ENCODE measurements at places on chromosomes 13 and 19. TPM values are rescaled to one million over a fixed set of nuclear protein-coding genes. Genes with fewer than 3 reads are reported as not detected.

DNA sequence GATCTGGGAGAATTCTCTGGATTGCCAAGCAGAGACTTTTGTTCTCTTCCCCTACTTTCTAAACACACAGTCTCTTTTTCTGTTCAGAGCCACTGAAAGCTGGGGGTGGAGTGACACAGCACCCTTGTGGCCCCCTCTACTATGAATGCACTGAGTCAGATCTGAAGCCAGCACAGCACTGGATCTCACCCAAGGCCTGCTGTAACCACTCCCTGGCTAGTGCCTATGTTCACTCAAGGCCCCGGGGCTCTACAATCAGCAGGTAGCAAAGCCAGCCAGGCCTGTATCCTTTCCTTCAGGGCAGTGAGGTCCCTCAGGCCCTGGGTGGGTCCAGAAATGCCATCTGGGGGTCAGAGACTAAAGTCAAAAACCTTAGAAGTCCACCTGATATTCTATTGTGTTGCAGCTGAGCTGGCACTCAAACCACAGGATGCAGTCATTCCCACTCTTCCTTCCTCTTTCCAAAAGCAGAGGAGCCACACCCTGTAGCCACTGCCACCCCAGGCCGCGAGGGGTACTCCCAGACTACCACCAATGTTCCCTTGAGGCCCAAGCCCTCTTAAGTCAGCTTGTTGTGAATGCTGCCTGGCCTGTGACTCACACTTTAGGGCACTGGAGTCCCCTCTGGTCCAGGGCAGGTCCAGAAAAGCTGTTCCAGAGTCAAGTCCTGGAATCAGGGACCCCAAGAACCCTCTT is 110.1 kb upstream of the RXFP2 start:
- peaks cover 75% of the 10 kb centered on the region for H3K4me1 ChIP-seq
- H3K27ac ChIP-seq, result peak overlapping the region; percentile 71

DNA sequence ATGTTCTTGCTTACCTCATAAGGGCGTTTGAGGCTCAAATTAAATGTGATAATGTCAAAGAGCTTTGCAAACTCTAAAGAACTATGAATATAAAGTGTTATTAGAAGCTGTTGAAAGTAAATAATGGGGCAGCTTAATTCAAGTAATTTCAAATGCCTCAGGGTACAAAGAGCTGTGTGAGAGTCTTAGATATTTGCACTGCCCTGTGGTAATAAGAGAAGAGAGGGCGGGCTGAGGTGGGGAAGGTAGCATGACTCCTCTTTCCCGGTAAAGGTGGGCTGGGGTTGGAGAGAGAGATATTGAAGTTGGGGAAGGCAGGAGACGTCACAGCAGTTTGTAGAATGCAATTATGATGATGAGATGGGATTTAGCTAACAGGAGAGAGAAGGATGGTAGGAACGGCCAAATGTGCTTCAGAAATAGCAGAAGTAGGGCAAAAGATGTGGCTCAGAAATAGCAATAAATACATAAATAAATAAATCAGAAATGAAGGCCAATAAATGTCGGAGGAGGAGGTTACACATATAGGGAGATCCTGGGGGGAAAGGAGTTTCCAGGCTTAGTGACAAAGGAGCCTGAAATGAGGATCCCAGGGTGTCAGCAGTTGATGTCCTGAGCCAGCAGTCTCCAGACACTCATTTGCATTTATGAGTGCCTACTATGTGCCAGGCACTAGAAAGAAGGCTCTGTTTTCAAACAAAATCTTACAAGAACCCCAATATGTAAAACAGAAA is 35.7 kb upstream of the RCBTB2 start:
- H3K4me1 ChIP-seq, result peaks cover 31% of the 10 kb centered on the region
- H3K27ac ChIP-seq, result no peak overlapping the region
- peak overlapping the region; percentile 46 for H3K4me3 ChIP-seq
- no peaks in the 10 kb centered on the region for H3K36me3 ChIP-seq

GRCh38 chr19:8680676-8681344 is 17.8 kb downstream of the ACTL9 start:
- no peak overlapping the region for H3K27ac ChIP-seq
- H3K4me3 ChIP-seq, result no peak overlapping the region
- no peaks in the 10 kb centered on the region for H3K4me1 ChIP-seq
- H3K27me3 ChIP-seq, result no peaks in the 10 kb centered on the region
- H3K36me3 ChIP-seq, result peaks cover 9% of the 10 kb centered on the region
- DNase-seq, result no peak

GRCh38 chr13:28754698-28755545 is 36.2 kb upstream of the SLC46A3 start:
- peak overlapping the region; percentile 97 for H3K27ac ChIP-seq
- no peak for DNase-seq
- peak overlapping the region; percentile 68 for H3K4me3 ChIP-seq

DNA sequence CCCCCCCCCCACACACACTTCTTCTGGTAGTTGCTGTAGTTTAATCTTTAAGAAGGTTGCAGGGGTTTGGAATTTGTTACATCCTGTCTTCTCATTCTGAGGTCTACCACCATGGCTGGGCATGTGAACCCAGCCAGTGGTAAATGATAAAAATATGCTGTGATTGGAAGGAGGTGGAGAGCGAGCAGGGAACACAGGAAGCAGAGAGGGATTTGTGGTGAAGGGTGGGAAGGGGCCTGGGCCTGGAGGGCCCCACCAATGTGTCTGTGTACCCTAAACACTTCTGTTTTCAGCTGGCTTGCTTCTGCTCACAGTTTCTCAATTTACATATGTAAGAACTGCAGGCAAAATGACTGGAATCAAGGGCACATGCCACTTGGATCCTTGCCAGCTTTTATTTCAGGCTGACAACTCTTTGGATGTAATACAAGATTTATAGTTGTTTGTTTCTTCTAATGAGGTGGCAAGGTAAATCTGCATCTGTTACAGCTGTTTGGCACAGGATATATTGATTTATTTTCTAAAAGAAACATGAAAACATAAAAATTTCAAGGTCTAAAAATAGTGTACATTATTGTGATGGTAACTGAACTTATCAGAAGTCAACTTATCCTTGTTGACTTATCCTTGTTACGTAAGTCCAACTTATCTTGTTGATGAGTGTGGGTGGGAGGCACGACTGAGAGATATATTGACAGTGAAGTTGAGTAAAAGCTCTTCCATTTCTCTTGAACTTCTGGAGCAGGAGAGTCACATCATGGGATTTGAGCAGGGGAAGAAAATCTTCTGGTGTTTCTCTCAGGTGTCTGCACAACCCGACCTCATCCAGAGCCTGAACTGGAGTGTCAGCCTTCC is 313.2 kb downstream of the SHISA2 start:
- no peaks in the 10 kb centered on the region for H3K27me3 ChIP-seq
- no peak overlapping the region for H3K4me3 ChIP-seq
- H3K4me1 ChIP-seq, result no peaks in the 10 kb centered on the region
- H3K36me3 ChIP-seq, result no peaks in the 10 kb centered on the region
- no peak for DNase-seq
- no peak overlapping the region for H3K27ac ChIP-seq

GRCh38 chr19:13152974-13153568 is 2.9 kb downstream of the IER2 start:
- peak; percentile 97 for DNase-seq
- peaks cover 50% of the 10 kb centered on the region for H3K4me1 ChIP-seq
- peaks cover 39% of the 10 kb centered on the region for H3K36me3 ChIP-seq
- peak overlapping the region; percentile 99 for H3K27ac ChIP-seq
- peaks cover 56% of the 10 kb centered on the region for H3K27me3 ChIP-seq
- peak overlapping the region; percentile 99 for H3K4me3 ChIP-seq

GRCh38 chr19:518598-519231 is 11.4 kb downstream of the TPGS1 start:
- peaks cover 15% of the 10 kb centered on the region for H3K36me3 ChIP-seq
- no peak for DNase-seq
- no peak overlapping the region for H3K27ac ChIP-seq
- no peak overlapping the region for H3K4me3 ChIP-seq
- no peaks in the 10 kb centered on the region for H3K27me3 ChIP-seq

- peaks cover 3% of the 10 kb centered on the region for H3K27me3 ChIP-seq
- peaks cover 38% of the 10 kb centered on the region for H3K4me1 ChIP-seq
- no peak for DNase-seq
- H3K27ac ChIP-seq, result peak overlapping the region; percentile 52
- no peak overlapping the region for H3K4me3 ChIP-seq
Observed at GRCh38 chr13:20124303-20124702, 36.5 kb downstream of the GJA3 start.

GRCh38 chr13:23778879-23779278 is 110.3 kb downstream of the MIPEP start:
- H3K27ac ChIP-seq, result no peak overlapping the region
- peak; percentile 45 for DNase-seq
- H3K36me3 ChIP-seq, result peaks cover 16% of the 10 kb centered on the region
- peaks cover 16% of the 10 kb centered on the region for H3K4me1 ChIP-seq
- no peaks in the 10 kb centered on the region for H3K27me3 ChIP-seq

DNA sequence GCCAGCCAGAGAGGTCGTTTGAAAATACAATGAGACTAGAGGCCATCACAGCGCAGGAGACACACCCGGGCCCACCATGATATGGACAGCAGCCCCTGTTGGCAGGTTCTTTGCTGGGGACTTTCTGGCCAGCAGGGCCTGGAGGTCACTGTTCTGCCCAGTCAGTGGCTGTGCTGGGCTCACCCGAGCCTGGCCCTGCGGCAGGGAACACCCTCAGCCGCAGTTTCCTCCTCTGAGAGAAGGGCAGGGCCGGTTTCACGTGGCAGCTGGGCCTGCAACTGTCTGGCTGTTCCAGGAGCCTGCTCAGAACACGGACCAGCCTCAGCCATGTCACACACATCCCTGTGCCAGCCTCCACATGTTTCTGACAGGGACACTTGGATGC is 39.4 kb downstream of the ADPRHL1 start:
- peaks cover 41% of the 10 kb centered on the region for H3K4me1 ChIP-seq
- H3K27ac ChIP-seq, result no peak overlapping the region
- no peak overlapping the region for H3K4me3 ChIP-seq
- H3K27me3 ChIP-seq, result peaks cover 11% of the 10 kb centered on the region
- no peaks in the 10 kb centered on the region for H3K36me3 ChIP-seq
- no peak for DNase-seq

- peak; percentile 4 for DNase-seq
- H3K27me3 ChIP-seq, result peaks cover 5% of the 10 kb centered on the region
- no peaks in the 10 kb centered on the region for H3K36me3 ChIP-seq
Observed at GRCh38 chr13:99124794-99125316, 75.8 kb upstream of the UBAC2 start.

GRCh38 chr19:5605362-5605761 is 17.2 kb downstream of the SAFB2 start:
- H3K4me1 ChIP-seq, result peaks cover 6% of the 10 kb centered on the region
- peaks cover 2% of the 10 kb centered on the region for H3K27me3 ChIP-seq
- peaks cover 52% of the 10 kb centered on the region for H3K36me3 ChIP-seq
- H3K27ac ChIP-seq, result peak overlapping the region; percentile 44
- no peak for DNase-seq
- H3K4me3 ChIP-seq, result no peak overlapping the region

DNA sequence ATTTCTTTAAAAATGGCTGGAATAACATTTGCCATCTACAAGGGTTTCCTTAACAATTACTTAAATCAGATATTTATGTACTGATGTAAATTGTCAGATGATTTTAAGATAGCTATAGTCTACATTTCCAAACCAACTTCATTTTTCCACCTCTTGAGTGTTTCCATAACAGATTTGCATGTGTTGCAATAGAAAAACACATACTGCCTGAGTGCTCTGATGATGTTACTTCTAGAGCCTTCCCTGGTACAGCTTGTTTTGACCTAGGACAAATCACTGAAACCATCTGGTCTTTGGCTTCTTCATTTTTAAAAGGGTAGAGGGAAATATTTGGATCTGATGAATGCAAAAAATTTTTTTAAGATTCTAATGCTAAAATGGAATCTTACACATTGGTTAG is 245.9 kb downstream of the PCDH9 start:
- no peak overlapping the region for H3K4me3 ChIP-seq
- H3K36me3 ChIP-seq, result no peaks in the 10 kb centered on the region
- H3K27ac ChIP-seq, result no peak overlapping the region
- H3K4me1 ChIP-seq, result no peaks in the 10 kb centered on the region

DNA sequence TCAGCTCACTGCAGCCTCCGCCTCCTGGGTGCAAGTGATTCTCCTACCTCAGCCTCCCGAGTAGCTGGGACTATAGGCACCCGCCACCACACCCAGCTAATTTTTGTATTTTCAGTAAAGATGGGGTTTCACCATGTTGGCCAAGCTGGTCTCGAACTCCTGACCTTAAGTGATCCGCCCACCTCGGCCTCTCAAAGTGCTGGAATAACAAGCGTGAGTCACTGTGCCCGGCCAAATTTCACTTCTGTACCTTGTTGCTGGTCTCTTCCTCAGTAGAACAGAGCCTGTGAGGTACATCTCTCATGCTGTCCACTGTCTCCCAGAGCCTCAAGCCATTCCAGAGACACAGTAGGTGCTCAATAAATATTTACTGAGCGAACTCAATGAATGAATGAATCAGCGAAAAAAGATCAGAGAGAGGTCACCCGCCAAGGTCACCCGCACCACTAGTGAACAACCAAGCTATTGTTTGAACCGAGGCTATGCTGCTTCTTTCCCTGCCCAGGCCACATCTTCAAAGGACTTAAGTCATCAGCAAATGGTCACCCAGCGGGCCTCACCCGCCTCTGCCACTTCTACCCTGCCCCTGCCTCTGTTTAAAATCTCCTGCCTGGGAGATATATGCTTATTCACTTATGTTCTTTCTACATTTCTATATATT is 9.3 kb downstream of the TMEM143 start:
- no peak overlapping the region for H3K27ac ChIP-seq
- no peak for DNase-seq
- H3K4me1 ChIP-seq, result peaks cover 12% of the 10 kb centered on the region
- H3K27me3 ChIP-seq, result no peaks in the 10 kb centered on the region
- 0 out of 2 replicates have a peak, but pooled peaks cover 4% of the 10 kb centered on the region for H3K36me3 ChIP-seq

GRCh38 chr13:98919566-98919965 is 58.3 kb downstream of the DOCK9 start:
- no peak for DNase-seq
- H3K36me3 ChIP-seq, result peaks cover 41% of the 10 kb centered on the region
- H3K27ac ChIP-seq, result no peak overlapping the region
- H3K27me3 ChIP-seq, result peaks cover 1% of the 10 kb centered on the region
- H3K4me3 ChIP-seq, result no peak overlapping the region

DNA sequence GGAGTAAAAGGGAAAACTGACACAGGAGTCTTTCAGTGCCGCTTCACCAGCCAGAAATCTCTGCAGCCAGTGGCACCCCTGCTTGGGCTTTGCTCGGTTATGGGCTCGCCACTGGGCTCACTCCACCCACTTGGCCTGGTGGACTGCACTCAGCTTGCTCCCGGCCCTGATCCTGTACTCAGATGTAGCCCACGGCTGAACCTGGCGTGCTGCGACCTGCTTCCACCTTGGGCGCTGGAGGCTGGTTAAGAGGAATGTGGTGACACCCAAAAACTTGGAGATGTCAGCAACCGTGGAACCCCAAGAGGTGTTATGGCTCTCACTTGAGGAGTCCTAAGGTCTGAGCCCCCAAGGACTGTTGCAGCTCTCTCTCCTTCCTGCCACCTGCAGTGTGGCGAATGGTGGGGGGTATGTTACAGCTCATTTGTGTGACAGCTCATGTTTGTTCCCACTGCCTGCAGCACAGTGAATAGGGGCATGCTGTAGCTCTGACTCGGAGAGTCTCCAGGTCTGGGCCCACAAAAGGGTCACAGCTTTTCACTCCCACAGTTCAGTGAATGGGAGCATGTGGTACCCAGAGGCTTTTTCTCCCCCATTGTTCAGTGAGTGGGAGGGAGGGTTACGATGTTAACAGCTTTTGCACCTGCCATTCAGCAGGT is 1124.5 kb upstream of the ATXN8OS start:
- no peaks in the 10 kb centered on the region for H3K27me3 ChIP-seq
- no peaks in the 10 kb centered on the region for H3K4me1 ChIP-seq
- H3K4me3 ChIP-seq, result no peak overlapping the region
- no peak for DNase-seq
- 0 out of 2 replicates have a peak, but pooled peaks cover under 1% of the 10 kb centered on the region for H3K36me3 ChIP-seq

The NEK5 gene
- not detected for total RNA-seq

The LYPD4 gene
- not detected for total RNA-seq

The CEACAM4 gene
- not detected for total RNA-seq

The CRB3 gene
- total RNA-seq, result not detected

The CEACAM20 gene
- not detected for total RNA-seq

The CBY2 gene
- total RNA-seq, result not detected

The ZNF793 gene
- 4.0 TPM for total RNA-seq

The LMTK3 gene
- total RNA-seq, result 0.04 TPM

The SNRPD2 gene
- total RNA-seq, result 575 TPM
